Dermis blood vessel endothelial cell (primary cell): ENCODE measurements at places on chromosomes 1 and 21.
A peak's percentile ranks its signal among the peaks of the same experiment; 100 is the strongest.

- DNase-seq = peak; percentile 60
These were observed 24.3 kb downstream of the UBE2Q1 start for GRCh38 chr1:154533952-154534844.

DNA sequence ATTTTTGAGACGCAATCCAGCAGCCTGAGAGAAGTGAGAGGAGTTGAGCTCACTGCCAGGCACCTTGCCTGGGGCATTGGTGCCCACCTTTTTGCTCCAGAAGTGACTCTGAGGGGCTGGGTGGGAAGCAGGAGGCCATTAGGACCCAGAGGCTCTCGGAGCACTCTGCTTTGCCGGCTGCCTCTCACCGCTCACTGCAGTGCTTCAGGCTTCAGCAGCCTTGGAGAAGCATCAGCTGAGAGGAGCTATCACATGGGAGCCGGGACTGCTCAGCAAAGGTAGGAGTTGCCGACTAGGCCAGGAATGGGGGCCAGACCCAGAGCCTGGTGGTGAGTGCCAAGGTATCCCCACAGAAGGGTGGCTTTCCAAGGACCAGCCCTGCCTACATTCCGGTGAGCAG is at the start of gene GPR61:
Gene GPR61 (plus strand): TSS at position 197 of the 400 bp plus-strand sequence. CDS start 3,151 bp downstream, outside the sequence.
- DNase-seq = no peak

DNA sequence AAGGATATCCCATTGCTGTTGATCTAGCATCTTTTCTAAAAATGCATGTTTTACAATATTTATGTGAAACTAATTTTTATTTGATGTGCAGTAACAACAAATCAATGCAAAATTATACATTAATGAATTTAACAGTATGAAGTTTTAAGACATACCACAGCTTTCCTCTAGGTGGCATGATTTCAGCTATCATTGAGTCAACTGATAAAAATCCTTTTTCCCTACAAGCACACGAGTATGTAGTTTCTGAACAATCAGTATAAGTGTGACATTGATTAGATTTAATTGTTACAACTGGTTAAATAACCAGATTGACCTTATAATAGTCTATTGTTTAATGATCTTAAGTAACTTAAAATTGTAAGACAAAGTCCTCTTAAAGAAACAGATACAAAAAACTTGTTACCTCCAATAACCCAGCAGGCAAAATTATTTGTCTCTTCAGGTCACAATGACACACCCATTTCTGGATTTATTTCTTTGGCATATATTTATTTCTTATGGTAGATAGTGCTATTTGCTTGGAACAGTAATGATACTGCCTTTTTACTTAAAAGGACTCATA is 5.8 kb upstream of the TGFB2 start:
- DNase-seq = peak; percentile 76

- DNase-seq = no peak
These were observed 159.8 kb downstream of the PEX14 start for GRCh38 chr1:10634428-10635084.

DNA sequence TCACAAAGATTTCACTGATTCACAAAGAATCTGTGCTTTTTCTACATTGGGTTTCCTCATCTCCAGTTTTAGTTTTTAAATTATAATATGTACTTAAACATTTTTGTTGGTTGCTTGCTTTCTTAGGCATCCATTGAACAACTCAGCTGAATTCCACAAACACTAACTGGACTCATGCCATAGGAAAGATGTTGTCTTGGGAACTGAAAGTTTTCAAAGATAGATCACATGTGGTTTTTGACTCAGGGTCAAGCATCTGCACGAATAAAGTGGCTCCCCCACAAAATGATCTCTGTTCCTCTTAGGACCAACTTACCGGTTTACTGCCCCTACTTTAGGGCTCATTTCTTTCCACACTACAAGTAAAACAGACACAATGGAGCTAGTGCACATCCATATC is 3.1 kb upstream of the KRTAP21-1 start:
- DNase-seq = no peak

DNA sequence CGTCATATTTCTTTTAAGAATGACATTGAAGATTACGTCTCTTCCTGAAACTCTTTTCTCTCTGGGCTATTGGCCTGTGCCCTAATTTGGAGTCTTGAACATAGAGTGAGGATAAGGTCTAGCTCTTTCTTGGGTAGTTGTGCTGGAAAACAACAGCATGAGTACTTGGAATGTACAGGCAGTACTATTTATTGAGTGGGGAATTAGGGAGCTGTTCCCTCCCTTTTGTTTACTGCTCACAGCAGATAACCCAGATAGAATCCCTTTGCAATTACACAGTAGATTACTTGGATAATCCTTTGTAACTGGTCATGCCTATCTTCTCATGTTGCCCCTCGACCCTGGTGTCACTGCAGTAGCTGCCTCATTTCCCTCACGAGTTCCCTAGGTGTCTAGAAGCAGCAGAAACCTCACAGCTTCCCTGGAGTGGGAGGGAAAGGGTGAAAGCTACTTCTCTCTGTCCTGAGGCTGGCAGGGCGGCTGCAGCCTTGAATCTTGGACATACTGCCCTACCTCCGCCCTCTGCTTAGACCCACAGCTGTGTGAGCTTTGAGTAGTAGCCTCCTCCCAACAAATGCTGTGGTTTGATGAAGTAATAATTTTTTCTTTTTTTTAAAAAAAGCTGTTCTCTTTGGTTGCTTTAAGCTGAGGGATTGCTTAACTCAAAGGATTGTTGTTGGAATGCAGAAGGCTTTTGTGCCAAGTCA is 70.6 kb downstream of the FGGY start:
- no peak for DNase-seq

- DNase-seq = no peak
These were observed 138.7 kb upstream of the ZNF648 start for GRCh38 chr1:182200025-182200812.

DNA sequence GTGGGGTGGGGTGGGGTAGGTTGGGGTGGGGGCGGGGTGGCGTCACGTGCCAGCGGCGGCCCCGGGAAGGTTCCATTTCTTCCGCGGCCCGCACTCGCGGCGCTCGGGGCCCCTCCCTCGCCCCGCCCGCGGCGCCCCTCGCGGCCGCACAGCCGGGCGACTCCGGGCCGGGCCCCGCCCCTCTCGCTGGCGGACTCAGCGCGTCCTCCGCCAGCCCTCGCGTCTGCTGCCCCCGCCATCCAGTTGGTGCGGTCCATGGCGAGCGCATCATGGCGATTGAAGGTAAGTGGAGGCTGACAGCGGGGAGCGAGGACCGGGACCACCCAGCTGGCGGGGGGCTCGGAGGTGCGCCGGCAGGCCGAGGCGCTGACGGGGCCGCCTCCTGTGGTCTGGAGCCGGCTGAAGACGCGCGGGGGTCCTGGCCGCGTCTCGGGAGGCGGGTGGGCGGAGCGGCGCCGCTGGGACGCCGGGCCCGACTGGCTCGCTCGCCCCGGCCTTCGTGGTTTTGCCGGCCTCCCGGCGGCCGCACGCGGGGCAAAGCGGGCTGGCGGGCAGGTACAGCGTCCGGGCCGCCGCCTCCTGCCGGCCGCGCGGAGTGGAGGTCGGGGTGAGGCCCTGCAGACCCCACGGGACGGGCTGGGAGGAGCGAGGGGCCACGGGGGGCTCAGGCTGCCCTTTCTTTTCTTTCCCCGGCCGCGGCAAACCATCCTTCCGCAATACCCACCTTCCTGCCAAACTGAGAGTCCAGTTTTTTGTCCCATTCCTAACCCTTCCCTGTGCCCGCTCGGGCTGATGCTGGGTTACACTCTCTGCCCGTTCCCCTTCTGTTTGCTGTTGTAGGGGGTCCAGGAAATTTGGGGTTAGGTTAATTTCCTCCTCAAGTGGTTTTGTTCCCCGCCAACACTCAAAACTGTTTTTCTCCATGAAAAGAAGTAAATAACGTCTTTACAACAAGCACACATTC is at the start of gene SYT14:
Gene SYT14 (plus strand): TSS at position 222 of the 964 bp plus-strand sequence. CDS start 48 bp downstream, at position 270.
- DNase-seq = peak; percentile 58

GRCh38 chr1:10679496-10680220 is 116.8 kb downstream of the CASZ1 start:
- peak; percentile 81 for DNase-seq
